ENCODE measurements at places on chromosomes 3 and 15. TPM values are rescaled to one million over a fixed set of nuclear protein-coding genes. Genes with fewer than 3 reads are reported as not detected.

GRCh38 chr3:72347819-72348319 is 500.4 kb downstream of the SHQ1 start:
- peak; percentile 38 for DNase-seq

DNA sequence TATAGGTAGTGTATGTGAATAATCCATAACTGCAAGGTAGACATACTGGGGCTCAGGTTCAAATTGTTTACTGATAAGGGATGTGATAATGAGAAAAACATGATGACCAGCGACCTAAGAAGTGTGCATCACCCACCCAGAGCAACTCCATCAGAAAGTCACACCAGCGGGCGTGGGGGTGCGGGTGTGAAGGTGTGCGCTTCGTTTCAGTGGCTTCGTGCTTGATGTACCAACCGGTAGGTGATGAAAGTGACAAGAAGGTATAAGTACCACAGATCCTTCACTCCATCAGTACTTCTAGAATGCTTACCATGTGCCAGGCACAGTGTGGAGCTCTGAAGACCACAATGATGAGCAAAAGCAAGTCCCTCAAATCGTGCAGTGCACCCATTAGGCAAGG is 11.2 kb downstream of the ANP32A start:
- no peak for DNase-seq

DNA sequence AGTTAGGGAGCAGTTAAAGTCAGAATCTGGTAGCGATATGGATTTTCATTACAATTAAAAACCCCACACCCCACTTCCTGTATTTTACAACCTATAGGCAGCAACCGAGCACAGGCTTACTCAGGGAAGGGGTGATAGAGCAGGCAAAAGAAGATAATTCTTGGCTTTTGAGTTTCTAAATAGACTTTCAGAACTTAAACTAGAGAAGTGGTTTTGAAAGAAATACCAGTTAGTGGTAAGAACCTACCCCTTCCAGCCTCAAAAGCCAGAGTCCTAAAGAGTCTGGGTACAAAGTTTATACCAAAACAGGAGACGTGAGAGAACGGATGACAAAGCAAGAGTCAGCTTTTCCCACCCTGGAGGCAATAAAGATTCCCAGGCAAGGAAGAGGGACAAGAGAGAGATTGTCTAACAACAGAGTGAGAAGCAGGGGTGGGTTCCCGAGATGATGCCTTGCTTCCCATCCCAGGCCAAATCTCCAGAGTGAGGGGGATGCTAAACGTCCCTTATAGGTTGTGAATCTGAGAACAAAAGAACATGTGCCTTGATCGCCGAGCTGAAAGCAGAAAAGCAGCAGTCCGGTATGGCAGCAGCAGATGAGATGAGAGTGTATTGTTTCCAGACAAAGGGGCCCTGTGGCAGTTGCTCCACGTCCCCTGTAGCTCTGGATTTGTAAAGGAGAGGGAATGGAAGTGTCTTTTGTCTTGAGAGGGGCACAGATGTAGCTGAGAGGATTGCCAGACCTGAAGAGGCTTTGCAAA is 36.8 kb downstream of the KLHL6 start:
- no peak for DNase-seq

Gene GASK1A
- total RNA-seq: 6.2 TPM

DNA sequence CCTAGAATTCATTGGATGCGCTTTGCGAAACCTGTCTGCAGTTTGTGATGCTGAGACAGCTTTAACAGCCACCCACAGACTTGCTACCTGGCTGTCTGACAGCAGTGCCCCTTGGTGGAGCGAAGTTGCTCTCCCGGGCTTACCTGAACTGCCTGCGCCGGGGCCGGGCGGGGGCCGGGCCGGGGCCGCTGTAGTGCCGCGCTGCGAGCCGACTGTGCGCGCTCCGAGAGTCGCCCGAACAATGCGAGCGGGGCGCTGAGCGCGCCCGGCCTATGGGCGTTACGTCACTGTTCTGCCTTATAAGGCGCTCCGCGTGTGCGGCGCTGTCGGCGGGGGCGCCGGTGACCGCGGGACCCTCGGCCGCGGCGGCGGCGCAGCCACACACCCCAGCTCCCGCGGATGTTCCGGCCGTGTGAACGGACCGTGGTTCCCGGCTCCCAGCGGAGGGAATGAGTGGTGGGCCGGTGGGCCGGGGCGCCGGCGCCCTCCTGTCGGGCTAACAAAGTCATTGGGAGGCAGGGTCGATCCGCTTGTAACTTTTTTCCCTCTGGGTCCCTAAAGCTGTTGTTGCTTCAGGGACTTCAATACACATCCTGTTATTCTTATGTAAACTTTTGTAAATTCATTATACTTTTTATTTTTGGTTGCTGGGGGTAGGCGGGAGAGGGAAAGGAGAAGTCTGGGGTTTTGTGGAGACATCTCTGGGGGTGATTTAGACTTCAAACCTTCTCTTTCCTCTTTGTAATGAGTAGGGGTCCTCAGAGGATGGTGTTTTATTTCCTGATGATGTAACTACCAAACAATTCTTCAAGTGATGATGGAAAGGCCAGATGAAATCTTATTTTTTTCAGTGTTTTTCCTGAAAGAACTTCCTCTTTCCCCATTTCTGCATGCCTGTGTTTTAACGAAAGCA is 58.5 kb downstream of the CMSS1 start:
- DNase-seq: peak; percentile 76

DNA sequence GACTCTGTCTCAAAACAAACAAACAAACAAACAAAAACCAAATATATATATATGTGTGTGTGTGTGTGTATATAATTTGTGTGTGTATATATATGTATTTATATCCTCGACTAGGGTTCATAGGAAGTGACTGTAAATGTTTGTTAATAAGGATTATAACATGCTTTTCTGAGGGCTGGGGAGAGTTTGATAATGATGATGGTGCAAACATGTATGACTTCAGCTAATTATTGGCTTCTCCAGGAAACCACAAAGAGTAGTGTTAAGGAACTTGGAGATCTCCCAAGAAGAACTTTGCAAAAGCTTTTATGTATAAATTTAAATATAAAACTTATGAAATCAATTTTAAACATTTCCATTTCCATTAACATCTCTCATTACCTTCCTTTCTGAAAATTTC is 3.9 kb upstream of the OPA1 start:
- no peak for DNase-seq

Gene FAM3D
- 0.27 TPM for total RNA-seq

DNA sequence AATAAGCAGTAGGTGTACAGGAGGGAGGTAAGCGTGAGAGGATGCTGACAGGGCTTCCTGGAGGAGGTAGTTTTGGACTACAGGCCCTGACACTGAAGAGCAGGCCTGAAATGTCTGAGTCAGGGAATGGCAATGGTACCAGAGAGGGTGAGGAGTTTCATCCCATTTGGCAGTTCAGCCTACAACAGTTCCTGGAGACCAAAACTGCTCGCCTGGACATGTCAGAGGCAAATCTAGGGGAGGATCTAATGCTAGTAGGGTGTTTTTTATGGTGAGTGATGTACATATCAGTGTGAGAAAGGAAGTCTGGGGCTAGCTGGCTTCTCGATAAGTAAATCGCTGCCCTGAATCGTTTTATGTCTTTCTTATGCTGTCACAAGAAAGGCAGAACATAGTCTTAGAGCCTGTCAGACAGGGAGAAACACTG is 13.8 kb upstream of the TNFSF10 start:
- DNase-seq: no peak

GRCh38 chr3:34807611-34808010 is 831.7 kb upstream of the ARPP21 start:
- DNase-seq: no peak

Gene AMOTL2
- total RNA-seq: 9.3 TPM

GRCh38 chr15:60840703-60841411 is 361.9 kb upstream of the ICE2 start:
- no peak for DNase-seq

- no peak for DNase-seq
Measured at GRCh38 chr3:98628317-98628716, 34.9 kb upstream of the CPOX start.

- DNase-seq: no peak
Measured at GRCh38 chr15:32972686-32973085, 221.8 kb downstream of the FMN1 start.

GRCh38 chr3:127194601-127195187 is 1.8 kb downstream of the PRR23E start:
- no peak for DNase-seq

DNA sequence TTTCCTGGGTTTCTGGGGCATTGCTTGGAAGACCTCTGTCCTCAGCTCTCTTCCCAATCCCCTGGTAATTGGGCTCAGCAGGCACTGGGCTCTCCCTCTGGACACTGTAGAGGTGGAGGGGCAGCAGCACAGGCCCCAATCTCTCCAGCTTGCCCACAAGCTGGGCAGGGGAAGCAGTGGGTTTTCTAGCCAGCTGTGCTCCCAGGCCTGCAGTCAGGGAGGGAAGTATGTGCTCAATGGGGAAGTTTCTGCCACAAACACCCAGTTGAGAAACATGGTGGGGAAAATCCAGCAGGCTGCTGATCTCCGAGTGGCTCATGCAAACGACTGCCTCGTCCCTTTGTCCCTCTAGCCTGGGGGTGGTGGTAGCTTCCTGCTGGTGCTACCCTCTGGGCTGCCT is 12.8 kb upstream of the RFT1 start:
- peak; percentile 28 for DNase-seq

Gene C3orf52
- 2.6 TPM for total RNA-seq

DNA sequence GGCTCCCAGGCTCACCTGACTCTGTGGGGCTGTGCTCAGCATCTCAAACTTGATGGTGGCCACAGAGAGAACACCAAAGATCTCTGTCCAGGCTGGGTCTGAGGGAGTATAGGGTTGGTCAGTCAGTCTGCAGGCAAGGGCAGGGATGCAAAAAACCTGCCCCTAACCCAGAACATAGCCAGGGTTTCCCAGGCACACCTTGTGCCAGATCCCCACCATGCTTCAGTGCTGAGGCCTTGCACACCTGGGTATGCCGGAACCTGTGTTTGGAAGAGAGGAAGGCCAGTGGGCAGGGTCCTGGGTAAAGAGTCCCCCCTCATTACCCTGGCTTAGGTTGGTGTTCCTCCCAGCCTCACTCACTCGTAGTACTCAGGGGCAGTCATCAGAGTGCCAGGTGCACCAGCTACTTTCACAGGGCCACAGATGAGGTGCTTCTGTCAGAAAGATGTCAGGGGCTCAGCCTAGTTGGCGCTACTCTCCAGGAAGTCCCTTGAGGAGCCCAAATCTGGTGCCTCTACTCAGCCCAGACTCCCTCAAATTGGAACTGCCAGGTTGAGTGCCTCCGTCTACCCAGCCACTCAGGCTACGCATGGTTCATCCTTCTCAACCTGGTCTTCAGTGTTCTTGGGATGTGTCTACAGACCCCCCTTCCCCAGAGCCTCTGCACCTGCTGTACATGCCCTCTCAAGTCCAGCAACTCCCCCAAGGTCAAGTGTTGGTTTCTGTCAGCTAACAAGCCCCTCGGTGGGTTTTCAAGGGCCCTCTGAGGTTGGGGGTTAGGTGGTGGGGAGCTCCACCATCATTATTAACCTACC is 1.8 kb downstream of the DALRD3 start:
- no peak for DNase-seq

DNA sequence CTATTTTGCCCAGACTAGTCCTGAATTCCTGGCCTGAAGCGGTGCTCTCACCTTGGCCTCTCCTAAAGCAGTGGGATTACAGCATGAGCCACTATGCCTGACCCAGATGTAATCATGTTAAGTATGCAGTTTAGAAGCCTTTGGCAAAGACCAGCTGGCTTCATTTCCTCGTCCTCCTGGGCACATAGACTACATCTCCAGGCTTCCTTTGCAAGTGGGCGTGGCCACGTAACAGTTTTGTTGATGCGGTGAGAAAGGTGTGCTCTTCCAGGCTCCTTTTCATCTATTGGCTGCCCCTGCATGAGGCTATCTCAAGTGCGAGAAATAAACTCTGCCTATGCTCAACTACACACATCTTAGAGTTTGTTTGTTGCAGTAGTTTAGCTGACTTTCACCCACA is 13.0 kb downstream of the SV2B start:
- DNase-seq: no peak

Gene SOX2
- total RNA-seq: 0.34 TPM

Gene CAPN3
- total RNA-seq: 6.4 TPM

Measured in adrenal gland (tissue), 19 donors.